Activated CD4-positive, alpha-beta T cell treated with anti-CD3 and anti-CD28 coated beads, Interleukin-2, Interleukin-4, amounts not matched to agents 100 ng/mL and 50 ng/mL, durations not matched to agents 16 hours and 8 hours (primary cell): ENCODE measurements at places on chromosomes 1 and 21.

- DNase-seq, result no peak
These were observed 688 bp downstream of the PTTG1IP start for GRCh38 chr21:44872649-44873355.

- DNase-seq, result no peak
These were observed 87.3 kb downstream of the PTPRU start for GRCh38 chr1:29323636-29324035.

GRCh38 chr21:46545363-46545762, 59.5 kb downstream of the S100B start:
- no peak for DNase-seq

GRCh38 chr1:43931711-43932660, 1.6 kb upstream of the ARTN start:
- DNase-seq, result no peak

DNA sequence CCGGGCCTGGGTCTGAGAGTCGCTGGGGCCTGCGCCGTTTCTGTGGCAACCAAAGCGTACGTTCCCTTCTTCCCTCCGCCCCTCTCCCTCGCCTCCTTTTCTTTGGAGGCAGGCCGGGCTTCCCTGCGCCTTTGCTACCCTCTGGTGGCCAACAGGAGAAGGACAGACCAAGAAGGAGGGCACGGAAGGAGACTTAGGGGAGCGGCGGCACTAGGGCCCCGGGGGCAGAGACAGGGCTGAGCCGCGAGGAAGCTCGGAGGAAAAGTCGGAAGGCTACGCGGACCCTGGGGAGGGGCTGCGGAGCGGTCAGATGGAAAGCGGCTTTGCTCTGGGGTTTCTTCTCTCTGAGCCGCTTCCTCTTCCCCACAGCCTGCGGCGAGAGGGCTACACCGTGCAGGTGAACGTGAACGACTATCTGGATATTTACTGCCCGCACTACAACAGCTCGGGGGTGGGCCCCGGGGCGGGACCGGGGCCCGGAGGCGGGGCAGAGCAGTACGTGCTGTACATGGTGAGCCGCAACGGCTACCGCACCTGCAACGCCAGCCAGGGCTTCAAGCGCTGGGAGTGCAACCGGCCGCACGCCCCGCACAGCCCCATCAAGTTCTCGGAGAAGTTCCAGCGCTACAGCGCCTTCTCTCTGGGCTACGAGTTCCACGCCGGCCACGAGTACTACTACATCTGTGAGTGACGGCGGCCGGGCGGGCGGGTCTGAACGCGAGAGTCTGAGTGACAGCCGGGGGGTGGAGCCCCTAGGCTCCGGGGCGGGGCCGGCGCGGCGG, 6.3 kb downstream of the EFNA3 start:
- DNase-seq, result peak; percentile 94

- no peak for DNase-seq
These were observed 412 bp downstream of the GPR25 start for GRCh38 chr1:200873116-200873670.

- peak; percentile 31 for DNase-seq
These were observed 51.2 kb downstream of the SIPA1L2 start for GRCh38 chr1:232578651-232579195.

DNA sequence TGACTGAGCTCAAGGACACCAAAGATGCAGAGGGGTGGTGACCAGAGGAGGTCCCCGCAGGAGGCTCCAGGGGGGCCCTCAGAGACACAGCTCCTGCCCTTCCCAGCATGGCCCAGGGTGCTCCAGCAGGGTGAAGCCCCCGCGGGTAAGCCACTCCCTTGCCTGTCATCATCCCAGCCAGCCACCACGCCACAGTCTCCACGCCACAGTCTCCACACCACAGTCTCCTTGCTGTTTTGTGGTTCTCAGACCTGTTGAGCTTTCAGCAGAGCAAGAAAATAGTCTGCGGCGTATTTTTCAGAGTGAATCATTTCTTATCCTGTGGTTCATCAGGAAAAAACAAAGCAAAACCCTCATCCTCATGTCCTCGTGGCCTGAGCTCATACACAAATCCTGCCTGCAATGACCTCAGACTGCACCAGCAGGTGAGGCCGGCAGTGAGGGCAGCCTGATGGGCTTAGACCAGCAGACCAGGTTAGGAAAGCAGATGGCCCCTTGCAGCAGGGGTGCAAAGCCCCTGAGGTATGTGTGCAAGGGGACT, 25.7 kb upstream of the ABCG1 start:
- DNase-seq, result peak; percentile 76

DNA sequence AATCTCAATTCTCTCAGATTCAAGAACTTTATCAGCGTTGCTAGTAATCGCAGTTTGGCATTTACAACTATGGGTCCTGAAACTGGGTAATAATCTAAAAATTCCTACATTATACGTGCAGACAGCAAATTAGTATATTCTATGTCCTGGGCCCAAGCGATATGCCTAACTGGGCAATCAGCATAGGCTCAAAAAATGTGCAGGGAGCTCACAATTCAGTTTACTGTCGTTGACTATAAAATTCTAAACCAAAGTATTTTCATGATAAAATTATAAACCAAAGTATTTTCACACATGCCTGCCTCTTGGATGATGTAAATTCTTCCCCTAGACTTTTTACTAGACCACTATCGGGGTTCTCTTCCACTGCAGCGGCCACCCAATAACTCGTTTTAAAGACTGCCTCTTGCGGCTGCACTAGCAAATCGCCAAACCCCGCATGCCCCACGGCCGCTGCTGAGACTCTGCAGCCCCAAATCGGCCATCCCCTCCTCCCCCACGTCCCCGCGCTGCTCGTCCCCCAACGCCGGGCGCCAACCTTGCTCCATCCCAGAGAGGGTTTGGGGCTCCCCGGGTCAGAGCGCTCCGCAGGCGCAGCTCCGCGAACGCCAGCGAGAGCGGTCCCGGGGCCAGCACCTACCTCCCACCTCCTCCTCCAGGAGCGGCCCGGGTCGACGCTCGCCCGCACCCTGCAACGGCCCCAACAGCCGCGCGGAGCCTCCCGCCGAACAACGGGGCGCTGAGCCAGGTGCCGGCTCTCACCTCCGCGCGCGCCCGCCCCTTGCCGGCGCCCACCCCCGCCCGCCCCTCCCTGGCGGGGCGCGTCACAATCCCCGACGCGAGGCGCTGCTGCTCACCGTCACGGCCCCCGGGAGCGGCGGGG, 506 bp downstream of the SSX2IP start:
- DNase-seq, result peak; percentile 24

DNA sequence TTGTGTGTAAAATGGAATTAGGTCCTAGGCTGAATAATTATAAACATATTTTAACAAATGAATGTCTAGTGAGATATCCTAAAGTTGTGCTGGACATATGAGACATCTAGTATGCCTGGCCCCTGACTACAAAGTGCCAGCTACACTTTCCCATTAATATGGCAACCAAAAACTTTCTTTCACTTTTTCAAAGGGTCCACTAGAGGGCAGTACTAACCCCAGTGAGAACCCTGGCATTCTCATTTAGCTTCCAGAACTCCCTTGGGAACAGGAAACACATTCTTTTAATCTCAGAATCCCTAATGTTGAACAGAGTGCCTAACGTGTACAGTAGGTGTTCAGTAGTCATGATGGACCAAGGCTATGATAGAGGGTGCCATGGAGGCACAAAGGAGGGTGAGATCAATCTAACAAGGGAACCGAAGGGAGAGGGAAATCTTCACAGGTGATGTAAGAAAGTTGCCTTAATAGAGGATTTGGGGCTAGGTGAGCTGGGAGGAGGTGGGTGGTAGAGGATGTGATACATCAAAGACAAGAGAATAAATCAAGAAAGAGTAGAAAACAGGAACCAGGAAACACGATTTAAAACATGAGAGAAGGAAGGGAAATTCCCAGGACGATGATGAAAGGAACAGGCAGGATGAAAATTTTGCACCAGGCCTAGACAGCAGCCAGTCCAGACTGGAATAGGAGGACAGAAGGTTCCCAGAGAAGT, 41.6 kb downstream of the NSL1 start:
- peak; percentile 43 for DNase-seq

- DNase-seq, result no peak
These were observed 12.5 kb downstream of the ESRRG start for GRCh38 chr1:216710598-216711333.

DNA sequence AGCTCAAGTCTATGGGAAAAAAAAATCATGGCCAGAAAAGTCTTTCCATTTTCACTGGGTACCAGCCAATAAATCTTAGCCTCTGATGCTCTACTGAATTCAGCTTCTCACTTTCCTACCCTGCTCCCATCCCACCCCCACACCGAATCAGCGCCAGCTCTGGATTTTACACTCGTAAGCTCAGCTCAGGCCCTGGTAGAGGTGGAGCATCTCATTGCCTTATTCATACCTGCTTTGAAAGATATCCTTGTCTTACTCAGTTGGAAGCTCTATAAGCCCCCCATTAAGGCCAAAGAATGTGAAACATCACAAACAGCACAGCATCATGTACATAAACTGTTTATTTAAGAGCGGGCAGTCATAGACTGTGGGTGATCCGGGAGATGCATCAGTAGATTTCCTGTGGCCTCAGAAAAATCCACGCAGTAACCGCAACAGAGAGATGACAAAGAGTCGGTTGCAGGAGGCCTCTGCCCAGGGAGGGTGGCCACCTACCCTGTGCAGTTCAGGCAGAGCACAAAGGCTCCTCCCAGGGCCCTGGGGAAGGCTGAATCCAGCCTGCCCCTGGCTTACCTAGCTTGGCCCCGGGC, 36.4 kb upstream of the ETS2 start:
- DNase-seq, result peak; percentile 24

GRCh38 chr1:52996653-52997052, 65.4 kb upstream of the PODN start:
- DNase-seq, result no peak

DNA sequence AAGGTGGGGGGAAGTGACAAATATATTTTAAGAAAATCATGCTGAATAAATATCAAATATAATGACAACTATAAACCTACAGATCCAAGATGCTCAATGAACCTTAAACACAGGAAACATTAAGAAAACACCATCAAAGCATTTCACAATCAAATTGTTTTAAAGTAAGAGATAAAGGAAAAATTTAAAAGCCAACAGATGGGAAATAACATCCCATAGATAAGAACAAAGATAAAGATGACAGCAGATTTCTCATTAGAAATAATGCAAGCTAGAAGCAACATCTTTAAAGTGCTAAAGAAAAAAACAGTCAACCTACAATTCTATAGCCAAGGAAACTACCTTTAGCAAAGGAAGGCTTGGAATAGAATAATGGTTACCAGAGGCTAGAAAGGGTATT, 17.8 kb downstream of the MCOLN3 start:
- DNase-seq, result no peak

- DNase-seq, result no peak
These were observed 1.6 kb downstream of the SYT2 start for GRCh38 chr1:202708456-202709275.

- DNase-seq, result no peak
These were observed 5.9 kb downstream of the ANKRD13C start for GRCh38 chr1:70348399-70349165.

- no peak for DNase-seq
These were observed 6.1 kb downstream of the GPR137B start for GRCh38 chr1:236148470-236148845.

GRCh38 chr1:62314454-62315350, 4.5 kb downstream of the KANK4 start:
- DNase-seq, result no peak

GRCh38 chr1:167627865-167628641, 2.0 kb upstream of the RCSD1 start:
- peak; percentile 94 for DNase-seq

DNA sequence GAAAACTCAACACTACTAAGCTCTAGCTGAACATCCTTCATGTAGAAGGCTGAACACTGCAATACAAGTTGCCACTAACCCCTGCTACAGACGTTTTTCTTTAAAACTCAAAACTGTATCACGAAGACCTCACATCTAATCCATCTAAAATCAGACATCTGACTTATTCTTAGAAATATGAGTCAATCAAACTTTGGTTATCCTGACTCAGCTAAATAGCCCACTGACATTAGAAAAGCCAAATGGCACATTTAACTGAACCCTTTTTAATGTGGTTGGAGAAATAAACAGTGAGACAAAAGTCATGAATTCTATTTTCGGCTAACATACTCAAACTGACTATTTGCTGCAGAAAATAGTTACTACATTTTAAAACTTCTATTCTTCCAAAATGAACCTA, 35.6 kb downstream of the WLS start:
- DNase-seq, result no peak

DNA sequence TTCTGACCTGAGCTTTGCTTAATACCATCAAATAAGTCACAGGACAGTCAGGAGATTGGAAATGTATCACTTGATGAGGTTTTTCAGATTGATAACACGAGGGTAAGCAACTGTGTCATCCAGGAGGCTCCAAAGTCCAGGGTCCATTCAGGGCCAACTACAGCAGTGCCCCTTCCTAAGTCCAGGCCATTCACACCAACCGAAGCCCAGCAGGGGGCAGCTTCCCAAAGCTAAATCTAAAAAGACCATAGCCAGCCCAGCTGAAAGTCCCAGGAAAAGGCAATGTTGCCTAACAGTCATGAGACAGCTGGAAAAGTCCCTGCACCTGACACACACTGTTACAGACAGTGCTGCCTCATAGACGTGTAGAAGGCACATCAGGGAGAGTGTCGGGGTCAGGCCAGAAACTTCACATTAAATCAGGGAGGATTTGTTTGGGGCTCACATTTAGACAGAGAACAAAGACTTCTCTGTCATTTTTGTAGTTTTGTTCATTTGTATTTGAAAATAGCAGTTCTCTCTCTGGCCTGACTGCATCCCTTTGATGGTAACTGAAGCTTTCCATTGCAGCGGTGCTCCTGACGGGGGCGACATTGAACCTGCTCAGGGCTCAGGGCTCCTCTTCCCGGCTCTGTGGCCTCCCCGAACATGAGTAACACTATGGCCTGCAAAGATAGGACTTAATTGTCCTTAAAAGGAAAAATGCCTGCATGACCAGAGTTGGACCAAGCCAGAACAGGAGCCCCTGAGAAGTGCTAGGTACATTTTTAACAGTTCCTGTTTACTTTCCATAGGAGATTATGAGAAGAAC, 200.4 kb downstream of the NRIP1 start:
- peak; percentile 31 for DNase-seq

GRCh38 chr1:187551061-187551460, 722.3 kb downstream of the PLA2G4A start:
- no peak for DNase-seq

GRCh38 chr1:115669002-115669673, 27.4 kb downstream of the VANGL1 start:
- peak; percentile 23 for DNase-seq

DNA sequence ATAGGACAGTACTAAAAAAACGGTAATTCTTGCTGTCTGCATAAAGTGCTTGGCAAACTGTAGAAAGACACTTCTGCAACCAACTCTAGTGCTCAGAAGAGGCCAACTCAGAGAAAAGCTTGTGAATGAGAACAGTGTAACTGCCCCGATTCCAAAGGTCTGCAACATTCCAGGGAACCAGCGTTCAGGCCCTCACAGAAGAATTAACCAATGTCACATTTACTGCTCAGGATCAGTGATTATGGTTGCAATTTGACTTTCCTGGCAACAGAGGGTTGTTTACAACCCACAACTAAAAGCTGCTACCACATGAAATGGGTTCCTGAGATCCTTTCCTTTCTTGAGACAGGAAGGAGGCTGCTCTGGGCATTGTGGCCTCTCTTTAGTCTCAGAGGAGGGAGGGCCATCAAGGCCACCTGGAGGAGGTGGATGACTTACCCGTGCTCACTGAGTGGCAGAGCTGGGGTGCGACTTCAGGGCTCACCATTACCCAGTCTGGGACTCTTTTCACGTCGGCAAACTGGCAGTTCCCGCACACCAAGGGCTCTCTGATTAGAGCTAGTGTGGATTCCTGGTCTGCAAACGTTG, 15.3 kb downstream of the SRSF4 start:
- no peak for DNase-seq

GRCh38 chr1:93827633-93828366, 51.2 kb downstream of the DNTTIP2 start:
- DNase-seq, result no peak

GRCh38 chr1:85386068-85386722, 78.8 kb downstream of the DDAH1 start:
- DNase-seq, result no peak
